Naive thymus-derived CD8-positive, alpha-beta T cell (primary cell): ENCODE measurements at places on chromosomes 7 and 10. TPM values are rescaled to one million over a fixed set of nuclear protein-coding genes. Genes with fewer than 3 reads are reported as not detected.

GRCh38 chr7:2037301-2037807, 195.4 kb downstream of the MAD1L1 start:
- no peak for DNase-seq

DNA sequence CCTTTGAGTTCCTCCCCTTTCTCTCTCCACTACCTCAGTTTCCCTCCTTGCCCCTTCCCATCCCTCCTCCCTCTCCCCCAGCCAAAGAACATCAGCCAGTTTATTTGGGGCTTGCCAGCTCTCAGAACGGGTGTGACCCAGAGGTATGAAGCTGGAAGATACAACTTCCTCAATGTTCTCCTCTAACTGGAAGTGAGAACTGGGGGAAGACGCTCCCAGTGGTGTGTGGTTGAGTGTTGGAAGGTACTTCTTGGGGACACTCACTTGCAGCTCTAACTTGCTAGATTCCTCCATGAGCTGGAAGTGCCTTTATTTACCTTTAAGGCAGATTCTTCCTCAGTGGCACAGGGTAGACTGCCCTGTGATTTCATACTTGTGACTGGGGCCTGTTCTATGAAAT, 110.5 kb upstream of the HABP2 start:
- DNase-seq: no peak

GRCh38 chr10:131896403-131896802, 4.4 kb upstream of the PPP2R2D start:
- no peak for DNase-seq

The LRRC18 gene
- total RNA-seq: not detected

GRCh38 chr7:145605963-145606362, 510.6 kb upstream of the CNTNAP2 start:
- DNase-seq: no peak

DNA sequence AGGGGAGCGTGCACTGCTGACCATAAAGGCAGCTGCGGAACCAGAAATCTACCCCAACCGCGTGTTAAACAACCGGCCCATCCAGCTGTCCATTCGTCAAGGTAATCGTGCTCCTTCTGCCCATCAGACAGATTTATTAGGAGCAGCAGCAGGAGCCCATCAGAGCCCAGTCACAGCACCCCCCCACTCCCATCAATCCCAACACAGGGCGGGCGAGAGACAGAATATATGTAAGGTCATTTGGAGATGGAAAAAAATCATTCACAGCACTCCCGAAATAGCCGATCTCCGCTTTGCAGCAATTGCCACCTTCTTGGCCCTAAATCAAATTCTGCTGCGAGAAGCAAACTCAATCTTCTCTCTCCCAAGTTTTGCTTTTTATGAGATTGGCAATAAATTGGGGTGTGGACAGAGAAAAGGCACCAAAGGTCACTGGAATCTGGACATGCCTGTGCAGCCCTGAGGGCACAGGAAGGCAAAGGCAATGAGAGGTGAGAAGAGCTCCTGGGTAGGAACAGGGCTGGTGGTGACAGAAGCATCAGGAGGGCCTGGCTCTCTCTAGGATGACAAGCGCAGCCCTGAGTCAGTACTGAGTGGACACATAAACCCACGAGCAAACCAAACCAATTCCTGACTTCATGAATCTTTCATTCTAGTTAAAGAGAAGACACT, 145.0 kb upstream of the ZMIZ1 start:
- no peak for DNase-seq

DNA sequence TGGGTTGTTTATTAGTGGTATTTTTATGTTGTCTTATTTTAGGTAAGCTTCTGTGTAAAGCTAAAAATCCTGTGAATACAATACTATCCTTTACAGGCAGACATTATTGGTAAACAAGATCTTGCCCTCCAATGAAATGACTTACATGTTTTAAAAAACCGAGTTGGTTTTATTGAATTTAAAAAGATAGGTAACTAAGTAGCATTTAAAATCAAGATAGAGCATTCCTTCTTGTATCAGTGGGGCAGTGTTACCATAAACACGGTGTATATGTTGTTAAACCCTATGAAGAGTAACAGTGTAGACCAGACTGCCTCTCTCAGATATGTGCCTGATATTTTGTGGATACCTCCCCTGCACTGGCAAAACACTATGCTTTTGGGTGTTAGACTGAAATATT, 81.0 kb downstream of the SNX10 start:
- DNase-seq: no peak

The PRKG1 gene
- total RNA-seq: not detected

The EVX1 gene
- total RNA-seq: not detected

GRCh38 chr10:13839430-13839990, 252.7 kb downstream of the PRPF18 start:
- DNase-seq: no peak

DNA sequence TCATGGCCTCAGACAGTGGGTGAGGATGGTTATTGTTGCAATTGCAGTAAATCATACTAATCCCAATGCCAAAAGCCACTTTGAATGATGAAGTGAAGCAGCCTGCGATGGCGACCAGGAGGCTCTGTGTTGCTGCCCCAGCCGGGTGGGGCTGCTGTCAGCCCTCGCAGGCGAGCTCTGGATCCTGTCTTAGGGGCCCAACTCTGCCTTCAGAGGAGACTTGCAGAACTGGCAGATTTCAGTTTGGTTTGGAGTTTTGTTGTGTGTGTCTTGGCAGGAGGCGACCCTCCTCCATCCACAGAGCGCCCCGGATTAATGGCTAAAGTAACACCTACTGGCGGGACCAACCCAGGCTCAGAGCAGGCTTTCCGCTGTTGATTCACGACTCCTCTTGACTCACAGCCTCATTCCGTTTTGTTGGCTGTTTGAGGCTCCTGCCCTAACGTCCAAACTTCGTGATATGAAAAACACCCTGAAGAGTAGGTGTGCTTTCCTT, 67.9 kb upstream of the BMPER start:
- no peak for DNase-seq

The TSPAN12 gene
- total RNA-seq: not detected
